Endothelial cell of umbilical vein (primary cell): ENCODE measurements at places on chromosomes 4 and X. TPM values are rescaled to one million over a fixed set of nuclear protein-coding genes. Genes with fewer than 3 reads are reported as not detected.
A peak's percentile ranks its signal among the peaks of the same experiment; 100 is the strongest.

Gene ZNF182
- 3.6 and 3.9 TPM in 2 replicates for total RNA-seq

DNA sequence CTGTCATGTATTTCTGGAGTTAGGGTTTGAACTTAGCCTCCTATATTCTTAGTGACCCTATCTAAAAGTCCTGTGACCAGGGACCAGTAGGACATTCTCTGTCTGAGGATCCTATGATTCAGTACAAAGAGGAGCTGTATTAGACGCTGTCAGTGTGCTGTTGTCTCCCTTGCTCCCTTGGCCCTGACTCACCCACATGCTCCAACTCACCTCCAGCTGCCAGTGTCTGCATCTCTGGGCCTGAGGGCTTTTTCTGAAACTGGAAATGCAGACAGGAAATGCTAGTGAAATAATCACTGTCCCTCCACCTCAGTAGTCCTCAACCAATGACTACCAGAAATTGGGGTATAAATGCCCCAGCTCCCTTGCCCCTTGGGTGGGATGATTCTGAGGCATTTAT is 535.3 kb upstream of the RPS6KA3 start:
- DNase-seq: no peak

- DNase-seq: no peak
Measured at GRCh38 chrX:43504394-43504793, 151.7 kb upstream of the MAOA start.

Gene ARHGEF9
- 12.9 and 14.9 TPM in 2 replicates for total RNA-seq

Gene GABRB1
- not detected in 2 replicates for total RNA-seq

Gene GUCY2F
- not detected in 2 replicates for total RNA-seq

GRCh38 chrX:108437349-108438109 is 693 bp downstream of the COL4A6 start:
- peak; percentile 1 for DNase-seq

DNA sequence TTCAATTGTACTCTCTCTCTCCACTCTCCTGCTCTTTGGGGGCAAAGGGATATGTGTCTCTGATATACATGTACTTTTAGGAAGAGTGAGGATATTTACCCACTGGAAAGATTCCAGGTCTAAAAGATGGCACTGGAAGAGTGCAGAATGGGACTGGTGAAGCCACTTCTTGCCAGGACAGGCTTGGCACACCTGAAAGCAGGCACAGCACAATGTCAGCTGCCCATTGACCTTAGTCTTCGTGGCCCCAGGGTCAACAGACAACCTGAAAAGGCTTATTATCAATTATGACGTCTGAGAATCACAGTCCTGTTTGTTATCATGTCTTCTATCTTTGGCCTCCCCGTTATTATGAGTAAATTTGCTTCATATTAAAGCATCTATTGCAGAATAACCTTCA is 86.7 kb upstream of the PAK3 start:
- DNase-seq: no peak

DNA sequence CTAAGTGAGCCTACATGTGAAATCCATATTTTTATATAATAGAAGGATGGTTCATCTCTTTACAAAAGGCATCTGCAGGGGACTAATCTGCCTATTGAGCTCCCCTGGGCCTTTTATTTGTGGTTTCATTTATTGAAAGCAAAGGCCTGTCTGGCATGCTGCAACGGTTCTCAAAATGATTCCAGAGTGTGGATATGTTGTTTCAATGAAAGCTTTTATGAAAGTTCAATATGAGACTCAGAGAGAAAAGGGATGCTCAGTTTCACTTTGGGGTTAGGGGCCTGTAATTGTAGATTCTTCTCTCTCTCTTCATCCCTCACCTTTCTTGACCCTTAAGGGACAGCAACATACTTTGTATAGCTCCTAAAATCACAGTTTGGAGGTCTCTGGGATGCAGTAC is 204.2 kb upstream of the CASK start:
- no peak for DNase-seq

- DNase-seq: no peak
Measured at GRCh38 chr4:165055601-165056000, 1.9 kb downstream of the TRIM75 start.

Gene CLDN22
- not detected in 2 replicates for total RNA-seq

GRCh38 chr4:66855956-66856355 is 689.3 kb downstream of the CENPC start:
- no peak for DNase-seq

GRCh38 chr4:55172694-55173287 is 47.4 kb upstream of the KDR start:
- DNase-seq: peak; percentile 93

Gene GUCY1B1
- total RNA-seq: 4.7 and 7.0 TPM in 2 replicates

DNA sequence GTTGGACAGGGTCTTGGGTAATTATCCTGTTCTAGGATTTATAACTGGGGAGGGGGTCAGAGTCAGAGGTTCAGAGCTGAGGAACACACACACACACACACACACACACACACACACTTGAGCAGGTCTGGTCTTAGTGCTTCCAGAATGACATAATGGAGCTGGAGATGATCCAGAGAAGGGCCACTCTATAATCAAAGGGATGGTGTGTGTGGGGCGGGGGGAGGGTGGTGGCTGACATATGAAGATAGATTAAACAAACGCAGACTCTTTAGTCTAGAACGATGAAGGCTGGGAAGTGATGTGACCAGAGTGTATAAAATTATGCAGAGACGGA is 434 bp upstream of the TMEM255A start:
- no peak for DNase-seq

DNA sequence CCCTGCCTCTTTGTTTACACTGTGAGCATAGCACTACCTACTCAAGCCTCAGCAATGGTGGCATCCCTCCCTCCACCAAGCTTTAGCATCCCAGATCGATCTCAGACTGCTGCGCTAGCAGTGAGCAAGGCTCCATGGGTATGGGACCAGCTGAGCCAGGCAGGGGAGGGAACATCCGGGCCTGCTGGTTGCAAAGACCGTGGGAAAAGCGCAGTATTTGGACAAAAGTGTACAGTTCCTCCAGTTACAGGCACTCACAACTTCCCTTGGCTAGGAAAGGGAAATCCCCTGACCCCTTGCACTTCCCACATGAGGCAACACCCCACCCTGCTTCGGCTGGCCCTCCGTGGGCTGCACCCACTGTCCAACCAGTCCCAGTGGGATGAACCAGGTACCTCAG is 26.5 kb downstream of the EGF start:
- no peak for DNase-seq

DNA sequence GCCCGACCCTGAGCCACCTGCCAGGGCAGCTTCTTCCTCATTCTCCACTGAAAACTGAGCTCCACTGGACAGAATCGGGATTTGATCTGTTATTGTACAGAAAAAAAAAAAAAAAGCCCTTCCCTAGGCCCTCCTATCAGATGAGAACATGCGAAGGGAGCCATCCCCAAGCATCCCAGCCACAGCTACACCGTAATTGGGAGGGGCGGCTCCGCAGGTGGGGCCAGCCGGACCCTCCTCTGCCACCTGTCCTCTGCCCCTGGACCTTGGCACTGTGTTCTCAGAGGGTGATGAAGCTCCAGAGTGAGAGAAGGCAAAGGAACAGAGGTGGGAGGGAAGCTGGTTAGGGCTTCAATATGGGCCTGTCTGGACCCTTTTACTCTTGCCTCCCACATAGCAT is 240.0 kb upstream of the PSAPL1 start:
- no peak for DNase-seq

Gene RS1
- total RNA-seq: not detected in 2 replicates

Gene HSFX3
- total RNA-seq: not detected in 2 replicates

Gene HSD17B13
- total RNA-seq: not detected in 2 replicates

DNA sequence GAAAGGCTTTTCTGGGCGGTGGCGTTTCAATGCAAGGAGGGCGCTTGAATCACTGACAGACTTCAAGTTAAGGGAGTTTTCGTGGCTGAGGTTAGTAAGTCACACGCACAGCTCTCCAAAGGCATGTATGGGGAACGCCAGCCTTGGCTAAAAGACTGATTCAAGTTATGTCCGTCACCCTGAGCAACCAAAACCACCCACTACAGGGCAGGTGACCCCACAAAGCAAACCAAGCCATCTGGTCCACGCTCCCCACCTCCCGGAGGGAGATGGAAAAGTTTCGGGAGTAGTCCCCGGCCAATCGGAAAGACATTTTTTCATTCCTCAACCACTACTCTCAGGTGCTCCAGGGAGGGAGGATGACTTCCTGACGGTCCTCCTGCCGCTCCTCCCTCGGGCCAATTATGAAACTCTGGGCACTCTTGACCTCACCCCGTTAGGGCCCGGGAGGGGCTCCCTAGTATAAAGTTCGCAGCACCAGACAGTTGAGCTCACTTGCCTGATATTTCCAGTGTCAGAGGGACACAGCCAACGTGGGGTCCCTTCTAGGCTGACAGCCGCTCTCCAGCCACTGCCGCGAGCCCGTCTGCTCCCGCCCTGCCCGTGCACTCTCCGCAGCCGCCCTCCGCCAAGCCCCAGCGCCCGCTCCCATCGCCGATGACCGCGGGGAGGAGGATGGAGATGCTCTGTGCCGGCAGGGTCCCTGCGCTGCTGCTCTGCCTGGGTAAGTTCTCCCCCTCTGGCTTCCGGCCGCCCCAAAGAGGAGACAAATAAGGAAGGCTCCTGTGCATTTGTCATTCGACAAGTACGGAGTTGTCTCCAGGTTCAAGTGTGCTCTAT is at the start of gene EREG:
Gene EREG (plus strand): TSS at position 494 of the 840 bp plus-strand sequence. CDS start 164 bp downstream, at position 658.
- peak; percentile 36 for DNase-seq

- no peak for DNase-seq
Measured at GRCh38 chr4:85477534-85477933, 2.6 kb downstream of the ARHGAP24 start.

DNA sequence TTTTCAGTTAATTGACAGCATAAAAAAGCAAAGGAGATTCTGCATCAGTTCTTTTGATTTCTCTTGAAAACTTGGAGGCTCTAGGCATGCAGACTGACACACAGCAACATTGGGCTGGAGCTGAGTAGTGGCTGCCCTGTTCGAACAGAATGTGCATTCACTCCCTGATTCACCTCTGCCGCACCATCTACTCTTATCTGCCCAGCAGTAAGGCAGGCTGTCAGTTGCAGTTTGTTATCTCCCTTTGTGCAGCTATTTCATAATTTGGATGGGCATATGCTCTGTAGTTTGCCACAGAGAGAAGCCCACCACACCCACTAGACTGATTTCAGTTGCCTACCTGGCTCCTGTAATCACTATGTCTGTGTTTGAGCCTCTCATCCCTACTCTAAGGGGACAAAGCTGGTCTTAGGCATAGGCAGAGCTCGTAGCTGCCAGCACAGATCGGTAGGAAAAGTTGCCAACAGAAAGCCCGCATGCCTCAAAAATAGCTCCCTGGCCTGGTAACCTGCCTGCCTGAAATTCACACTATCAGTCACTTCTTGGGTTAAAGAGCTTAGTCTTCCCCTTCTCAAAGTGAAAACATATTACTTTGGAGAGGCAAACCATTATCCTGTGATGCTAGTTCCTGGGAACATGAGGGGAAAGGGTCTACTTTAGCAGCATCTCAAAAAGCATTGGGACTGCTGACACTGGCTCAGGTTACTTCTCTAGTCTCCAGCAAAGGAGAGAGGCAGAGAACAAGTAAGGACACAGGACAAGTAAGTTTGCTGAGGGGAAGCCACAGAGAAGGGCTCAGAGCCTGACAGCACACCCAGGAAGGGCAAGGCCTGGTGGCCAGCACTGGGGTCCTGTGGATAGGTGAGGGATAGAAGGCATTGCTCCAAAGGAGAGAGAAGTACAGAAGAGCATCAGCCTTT is 75.9 kb upstream of the TMEM164 start:
- no peak for DNase-seq

DNA sequence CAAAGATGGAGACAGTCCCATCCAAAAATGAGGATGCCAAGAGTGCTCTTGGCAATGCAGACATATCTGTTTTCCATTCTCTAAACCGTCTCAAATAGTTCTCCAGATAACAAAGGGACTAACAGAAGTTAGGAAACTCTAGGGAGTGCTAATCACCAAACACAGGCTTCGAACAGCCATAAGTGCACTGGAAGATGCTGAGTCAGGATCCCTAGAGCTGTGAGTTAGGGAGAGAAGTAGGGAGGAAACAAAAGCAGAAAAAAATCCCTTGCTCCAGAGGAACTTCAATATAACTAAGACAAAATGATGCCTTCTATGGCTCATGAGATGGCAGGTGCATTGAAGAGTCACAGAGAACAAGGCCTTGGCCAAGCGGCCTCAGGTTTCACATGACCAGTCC is 251.0 kb upstream of the PPARGC1A start:
- no peak for DNase-seq

- DNase-seq: no peak
Measured at GRCh38 chr4:71113294-71113693, 119.8 kb downstream of the DCK start.

- no peak for DNase-seq
Measured at GRCh38 chr4:8038719-8039251, 99.1 kb upstream of the AFAP1 start.

Gene EDA
- total RNA-seq: 0.44 and 1.2 TPM in 2 replicates

GRCh38 chr4:46648088-46648744 is 258.3 kb upstream of the GABRA2 start:
- no peak for DNase-seq

- DNase-seq: no peak
Measured at GRCh38 chr4:176153124-176153523, 42.3 kb downstream of the SPATA4 start.
